ENCODE measurements at places on chromosomes 12 and 14.
A peak's percentile ranks its signal among the peaks of the same experiment; 100 is the strongest.

DNA sequence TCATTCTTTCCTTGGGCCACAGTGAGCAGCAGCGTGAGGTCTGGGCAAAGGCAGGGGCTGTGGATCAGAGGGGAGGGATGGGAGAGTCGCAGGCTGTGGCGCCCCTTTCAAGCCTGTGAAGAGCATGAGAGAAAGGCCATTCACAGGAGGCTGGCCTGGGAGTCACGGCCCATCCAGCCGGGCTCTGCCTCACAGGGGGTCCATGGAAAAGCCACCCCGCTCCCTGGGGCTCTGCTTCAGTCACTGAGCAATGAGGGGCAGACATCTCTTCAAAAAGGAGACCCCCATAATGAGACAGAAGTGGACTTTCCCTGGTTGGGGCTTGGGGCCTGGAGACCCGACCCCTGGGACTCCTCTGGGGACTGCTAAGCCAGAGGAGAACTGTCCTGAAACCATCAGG, 117.0 kb upstream of the GSC start:
- no peak for DNase-seq

- DNase-seq: no peak
These were observed 12.3 kb downstream of the KCTD10 start for GRCh38 chr12:109464642-109465351.

- DNase-seq: peak; percentile 50
These were observed 276.3 kb upstream of the FAR2 start for GRCh38 chr12:28872654-28873268.

- no peak for DNase-seq
These were observed 27.5 kb upstream of the MDM1 start for GRCh38 chr12:68359674-68360073.

DNA sequence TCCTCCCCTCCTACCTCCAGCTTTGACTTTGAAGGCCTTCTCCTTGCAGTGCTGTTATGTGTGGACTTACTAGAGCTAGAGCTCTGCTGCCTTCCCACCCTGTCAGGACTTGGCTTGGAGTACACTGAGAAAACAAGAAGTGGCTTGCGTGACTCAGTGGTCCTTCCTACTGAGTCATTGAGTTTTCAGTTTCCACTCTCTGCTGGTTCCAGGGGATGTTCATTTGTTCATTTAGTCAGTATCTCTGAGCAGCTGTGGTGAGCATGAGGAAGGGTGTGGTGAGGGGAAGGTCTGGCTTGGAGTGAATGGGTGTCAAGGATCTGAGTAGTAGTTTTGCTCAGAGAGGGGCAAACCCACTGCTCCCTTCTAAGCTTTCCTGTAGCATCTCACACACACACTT, 17.2 kb upstream of the ELK3 start:
- DNase-seq: peak; percentile 90

DNA sequence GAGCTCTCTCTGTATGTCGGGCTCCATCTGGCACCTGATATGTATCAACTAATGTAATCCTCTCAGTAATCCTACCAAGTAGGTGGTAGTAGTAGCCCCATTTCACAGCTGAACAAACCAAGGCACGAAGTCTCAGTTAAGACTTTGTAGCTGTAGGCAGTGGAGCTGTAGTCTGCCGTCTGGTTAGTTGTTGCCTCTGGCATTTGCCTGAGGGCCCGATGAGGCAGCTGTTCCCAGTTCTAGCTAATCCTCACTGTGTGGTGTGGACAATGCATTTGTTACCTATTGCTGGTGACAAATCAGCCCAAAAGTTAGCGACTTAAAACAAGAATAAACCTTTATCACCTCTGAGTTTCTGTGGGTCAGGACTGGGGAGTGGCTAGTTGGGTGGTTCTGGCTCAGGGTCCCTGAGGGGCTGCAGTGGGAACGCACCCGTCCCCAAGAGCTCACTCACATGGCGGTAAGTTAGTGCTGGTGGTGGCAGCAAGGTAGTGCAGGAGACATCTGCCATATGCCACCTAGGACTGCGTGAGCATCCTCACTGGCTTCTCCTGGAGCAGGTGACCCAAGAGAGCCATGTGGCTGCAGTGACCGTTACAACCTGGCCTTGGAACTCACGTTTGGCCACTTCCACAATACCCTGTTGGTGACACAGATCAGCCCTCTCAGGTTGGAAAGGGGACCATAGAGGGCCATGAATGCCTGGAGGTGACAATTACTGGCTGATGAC, 5.6 kb downstream of the AACS start:
- DNase-seq: no peak

DNA sequence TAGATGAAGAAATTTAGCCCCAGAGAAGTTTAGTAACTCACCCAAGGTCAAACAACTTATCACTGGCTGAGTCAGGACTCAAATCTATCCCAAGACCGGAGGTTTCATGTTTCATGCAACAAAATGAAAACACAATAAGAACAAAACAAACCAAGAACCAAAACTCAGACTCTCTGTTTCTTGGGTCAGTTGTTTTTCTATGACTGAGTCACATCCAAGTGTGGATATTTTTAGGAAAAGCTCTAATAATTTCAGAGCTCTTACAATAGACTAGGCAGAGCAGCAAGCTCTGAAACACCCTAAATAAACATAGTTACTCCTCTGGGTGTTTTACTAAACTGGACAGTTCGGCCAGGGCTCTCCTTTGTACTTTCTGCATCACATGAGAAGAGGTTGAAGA, 87.6 kb upstream of the PRB2 start:
- DNase-seq: peak; percentile 69

GRCh38 chr12:57162553-57163125, 15.2 kb upstream of the LRP1-AS start:
- DNase-seq: no peak

- DNase-seq: no peak
These were observed 84.7 kb downstream of the DACT1 start for GRCh38 chr14:58722441-58722840.

DNA sequence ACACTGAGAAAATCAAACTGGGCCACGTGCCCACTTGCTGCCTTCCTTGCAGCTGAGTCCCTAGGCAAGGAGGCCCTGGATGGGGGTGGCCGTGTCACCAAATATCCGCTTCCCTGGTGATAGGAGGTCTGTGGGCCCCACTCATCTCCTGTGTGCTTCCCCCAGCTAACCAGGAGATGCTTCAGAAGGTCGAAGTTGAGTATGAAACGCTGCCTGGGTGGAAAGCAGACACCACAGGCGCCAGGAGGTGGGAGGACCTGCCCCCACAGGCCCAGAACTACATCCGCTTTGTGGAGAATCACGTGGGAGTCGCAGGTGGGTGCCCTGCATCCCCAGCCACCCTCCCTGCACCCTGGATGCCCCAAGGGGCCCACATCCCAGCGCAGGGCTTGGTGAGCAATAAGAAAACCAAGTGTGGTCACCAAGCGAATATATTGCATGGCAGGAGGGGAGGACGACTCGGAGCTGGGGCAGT, 6.8 kb upstream of the SIVA1 start:
- DNase-seq: no peak

GRCh38 chr12:112406519-112407488, 2.6 kb downstream of the RPL6 start:
- no peak for DNase-seq

DNA sequence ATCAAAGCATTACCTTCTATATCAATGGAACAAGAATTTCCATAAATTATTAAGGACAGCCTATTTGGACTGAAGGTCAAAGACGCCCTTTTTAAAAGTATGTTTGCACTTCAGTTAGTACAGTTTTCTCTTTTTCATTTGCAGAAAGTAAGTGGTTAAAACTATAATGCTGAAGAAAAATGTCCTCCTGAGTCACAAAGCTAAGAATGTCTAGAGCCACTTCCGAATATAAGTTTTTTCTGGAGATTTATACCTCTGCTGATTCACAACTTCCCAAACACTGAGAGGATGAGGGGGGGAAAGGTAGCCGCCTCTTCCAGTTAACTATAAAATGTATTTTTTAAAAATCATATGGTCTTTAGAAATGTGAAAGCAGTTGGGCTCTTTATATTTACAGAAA, 84.9 kb downstream of the DUSP6 start:
- no peak for DNase-seq

- DNase-seq: peak; percentile 56
These were observed 116.1 kb downstream of the SCARB1 start for GRCh38 chr12:124747426-124748161.

- no peak for DNase-seq
These were observed 43.3 kb upstream of the RASSF3 start for GRCh38 chr12:64566831-64567517.

GRCh38 chr12:108381787-108382436, 42.8 kb upstream of the CMKLR1 start:
- DNase-seq: peak; percentile 7

GRCh38 chr12:28025821-28026505, 53.4 kb upstream of the PTHLH start:
- no peak for DNase-seq

DNA sequence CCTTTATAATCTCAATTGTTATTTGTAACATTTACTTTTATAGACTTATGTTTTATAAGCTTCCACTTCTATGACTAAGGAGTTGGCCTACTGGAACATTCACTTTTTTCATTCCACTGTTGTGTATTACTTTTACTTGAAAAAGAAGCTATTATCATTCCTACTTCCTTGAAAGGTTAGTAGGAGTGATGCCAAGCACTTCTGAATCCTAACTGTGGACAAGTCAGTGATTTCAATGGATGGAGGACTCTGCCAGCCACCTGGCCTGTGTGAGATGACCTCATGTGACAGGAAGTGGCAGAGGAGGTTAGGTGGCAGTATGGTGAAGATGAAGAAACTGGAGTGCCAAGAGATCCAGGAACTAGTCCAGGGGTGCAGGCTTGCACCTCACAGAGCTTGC, 46.0 kb downstream of the TECPR2 start:
- DNase-seq: no peak

- no peak for DNase-seq
These were observed 64.6 kb downstream of the CCDC88C start for GRCh38 chr14:91352728-91353692.

DNA sequence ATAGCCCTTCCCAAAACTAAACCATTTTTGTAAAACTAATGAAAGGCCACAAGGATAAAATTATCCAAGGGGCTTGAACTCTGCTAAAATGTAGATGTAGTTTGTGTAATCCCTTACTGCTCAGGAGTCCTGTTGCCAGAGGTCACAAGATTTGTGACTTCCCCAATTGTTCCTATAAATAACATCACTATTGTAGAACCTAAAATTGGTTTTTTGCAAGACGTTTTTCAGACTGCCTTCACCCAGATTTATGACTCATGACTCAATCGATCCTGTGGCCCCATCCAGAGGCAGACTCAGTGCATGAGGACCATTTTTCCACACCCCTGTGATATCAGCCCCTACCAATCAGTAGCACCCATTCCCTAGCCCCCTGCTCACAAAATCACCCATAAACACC, 61.5 kb upstream of the RASSF8 start:
- DNase-seq: no peak

- no peak for DNase-seq
These were observed 376.0 kb downstream of the ALG10 start for GRCh38 chr12:34398366-34398705.

DNA sequence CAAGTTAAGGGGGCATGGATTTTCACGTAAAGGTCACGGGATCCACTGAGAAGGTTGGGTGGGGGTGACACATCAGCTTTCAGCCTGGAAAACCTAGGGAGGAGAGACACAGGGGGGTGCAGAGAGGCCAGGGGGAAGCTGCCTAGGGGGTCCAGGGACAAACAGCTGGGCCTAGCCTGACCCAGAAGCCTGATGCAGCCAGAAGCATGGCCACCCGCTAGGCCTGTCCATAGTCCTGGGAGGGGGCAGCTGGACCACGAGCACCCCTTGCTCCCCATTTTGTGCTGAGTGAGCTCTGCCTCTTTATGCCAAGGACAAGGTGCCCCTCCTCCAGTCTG, 322.7 kb upstream of the RTL1 start:
- no peak for DNase-seq

DNA sequence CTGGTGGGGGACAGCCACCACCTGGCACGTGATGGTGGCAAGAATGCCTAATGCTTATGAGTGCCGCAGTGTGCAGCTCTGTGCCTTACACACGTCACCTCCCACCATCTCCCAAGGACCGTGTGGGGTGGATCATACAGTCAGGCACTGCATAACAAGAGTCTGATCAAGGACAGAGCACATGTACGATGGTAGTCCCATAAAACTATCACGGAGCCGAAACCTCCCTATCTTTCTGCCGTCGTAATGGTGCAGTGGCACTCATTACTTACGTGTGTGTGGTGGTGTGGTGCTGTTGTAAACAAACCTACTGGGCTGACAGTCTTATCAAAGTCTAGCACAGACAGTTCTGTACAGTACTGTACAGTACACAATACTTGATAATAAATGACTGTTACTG, 89.3 kb downstream of the CACNA1C start:
- no peak for DNase-seq

DNA sequence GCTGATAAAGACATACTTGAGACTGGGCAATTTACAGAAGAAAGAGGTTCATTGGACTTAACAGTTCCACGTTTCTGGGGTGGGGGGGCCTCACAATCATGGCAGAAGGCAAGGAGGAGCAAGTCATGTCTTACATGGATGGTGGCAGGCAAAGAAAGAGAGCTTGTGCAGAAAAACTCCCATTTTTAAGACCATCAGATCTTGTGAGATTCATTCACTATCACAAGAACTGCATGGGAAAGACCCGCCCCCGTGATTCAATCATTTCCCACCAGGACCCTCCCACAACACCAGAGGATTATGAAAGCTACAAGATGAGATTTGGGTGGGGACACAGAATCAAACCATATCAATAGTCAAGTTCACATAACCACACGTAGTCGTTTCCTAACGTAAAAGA, 85.5 kb downstream of the USP15 start:
- no peak for DNase-seq

DNA sequence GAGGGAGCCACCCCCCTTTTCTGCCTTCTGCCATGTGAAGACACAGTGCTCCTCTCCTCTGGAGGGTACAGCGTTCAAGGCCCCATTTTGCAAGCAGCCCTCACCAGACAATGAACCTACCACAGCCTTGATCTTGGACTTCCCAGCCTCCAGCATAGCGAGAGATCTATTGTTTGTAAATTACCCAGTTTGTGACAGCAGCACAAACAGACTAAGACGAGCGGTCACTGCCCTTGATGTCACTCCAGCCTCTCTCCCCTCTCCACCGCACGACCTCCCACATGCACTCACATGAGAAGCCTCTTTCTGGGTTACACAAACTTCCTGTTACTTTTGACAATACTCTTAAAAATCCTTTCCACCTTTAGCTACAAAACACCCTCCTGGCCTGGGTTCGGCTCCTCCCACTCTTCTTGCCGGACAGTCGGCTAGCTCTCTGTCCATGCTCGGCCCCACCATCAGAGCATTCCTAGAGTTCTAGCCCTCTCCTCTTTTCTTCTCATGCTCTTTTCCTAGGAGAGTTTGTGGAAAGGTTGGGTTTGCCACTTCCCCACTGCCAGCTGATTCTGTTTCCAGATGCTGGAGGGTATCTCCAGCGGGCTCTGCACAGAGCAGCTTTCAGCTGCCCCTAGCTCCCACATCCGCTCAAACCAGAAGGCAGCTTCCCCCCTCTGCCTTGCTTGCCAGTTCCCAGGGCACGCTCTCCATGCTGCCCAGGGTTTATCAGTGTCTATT, 124.3 kb downstream of the FOXN3 start:
- DNase-seq: no peak
